HT1080 (cell line): ENCODE measurements at places on chromosomes 1 and 21. TPM values are rescaled to one million over a fixed set of nuclear protein-coding genes. Genes with fewer than 3 reads are reported as not detected.

- no peak for DNase-seq
Observed at GRCh38 chr21:32411350-32412161, 950 bp upstream of the EVA1C start.

The ANGPTL3 gene
- total RNA-seq = not detected in 2 replicates

DNA sequence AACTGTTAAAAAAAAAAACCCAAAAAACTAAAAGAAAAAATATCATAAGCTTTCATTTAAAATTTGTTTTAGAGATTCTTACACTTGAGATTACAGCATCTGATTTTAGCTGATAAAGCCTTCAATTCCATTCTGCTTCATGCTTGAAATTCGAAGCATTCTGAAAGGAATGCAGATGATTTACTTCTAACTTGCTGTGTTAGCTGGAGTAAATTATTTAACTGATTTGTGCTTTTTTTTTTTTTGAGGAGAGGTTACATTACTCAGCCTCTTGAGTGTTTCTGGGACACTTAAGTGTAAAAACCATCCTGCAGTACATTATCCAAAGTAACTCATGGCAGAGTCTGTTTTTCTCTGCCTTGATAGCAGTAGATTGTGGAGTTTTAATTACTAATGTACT, 4.5 kb upstream of the TRIM67 start:
- DNase-seq = no peak

The IGFN1 gene
- 0.14 and 0.17 TPM in 2 replicates for total RNA-seq

GRCh38 chr1:207079706-207080241, 8.9 kb upstream of the C4BPB start:
- DNase-seq = peak; percentile 13

DNA sequence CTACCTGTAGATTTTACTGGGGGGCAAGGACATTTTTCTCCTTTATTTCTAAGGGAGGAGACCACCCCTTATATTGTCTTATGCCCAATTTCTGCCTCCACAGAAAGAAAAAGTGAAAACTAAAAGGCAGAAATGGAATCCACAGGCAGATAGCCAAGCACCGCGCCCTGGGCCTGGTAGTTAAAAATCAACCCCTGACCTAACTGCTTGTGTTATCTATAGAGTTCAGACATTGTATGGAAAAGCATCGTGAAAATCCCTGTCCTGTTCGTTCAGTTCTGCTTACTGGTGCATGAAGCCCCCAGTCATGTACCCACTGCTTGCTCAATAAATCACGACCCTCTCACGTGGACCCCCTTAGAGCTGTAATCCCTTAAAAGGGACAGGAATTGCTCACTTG, 33.7 kb upstream of the IL6R start:
- DNase-seq = no peak

DNA sequence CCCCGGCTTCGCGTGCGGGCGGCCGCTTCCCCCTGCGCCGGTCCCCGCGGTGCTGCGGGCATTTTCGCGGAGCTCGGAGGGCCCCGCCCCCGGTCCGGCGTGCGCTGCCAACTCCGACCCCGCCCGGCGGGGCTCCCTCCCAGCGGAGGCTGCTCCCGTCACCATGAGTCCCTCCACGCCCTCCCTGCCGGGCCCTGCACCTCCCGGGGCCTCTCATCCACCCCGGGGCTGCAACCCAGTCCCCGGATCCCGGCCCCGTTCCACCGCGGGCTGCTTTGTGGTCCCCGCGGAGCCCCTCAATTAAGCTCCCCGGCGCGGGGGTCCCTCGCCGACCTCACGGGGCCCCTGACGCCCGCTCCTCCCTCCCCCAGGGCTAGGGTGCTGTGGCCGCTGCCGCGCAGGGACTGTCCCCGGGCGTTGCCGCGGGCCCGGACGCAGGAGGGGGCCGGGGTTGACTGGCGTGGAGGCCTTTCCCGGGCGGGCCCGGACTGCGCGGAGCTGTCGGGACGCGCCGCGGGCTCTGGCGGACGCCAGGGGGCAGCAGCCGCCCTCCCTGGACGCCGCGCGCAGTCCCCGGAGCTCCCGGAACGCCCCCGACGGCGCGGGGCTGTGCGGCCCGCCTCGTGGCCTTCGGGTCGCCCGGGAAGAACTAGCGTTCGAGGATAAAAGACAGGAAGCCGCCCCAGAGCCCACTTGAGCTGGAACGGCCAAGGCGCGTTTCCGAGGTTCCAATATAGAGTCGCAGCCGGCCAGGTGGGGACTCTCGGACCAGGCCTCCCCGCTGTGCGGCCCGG, 159.2 kb downstream of the RUNX1 start:
- peak; percentile 68 for DNase-seq

DNA sequence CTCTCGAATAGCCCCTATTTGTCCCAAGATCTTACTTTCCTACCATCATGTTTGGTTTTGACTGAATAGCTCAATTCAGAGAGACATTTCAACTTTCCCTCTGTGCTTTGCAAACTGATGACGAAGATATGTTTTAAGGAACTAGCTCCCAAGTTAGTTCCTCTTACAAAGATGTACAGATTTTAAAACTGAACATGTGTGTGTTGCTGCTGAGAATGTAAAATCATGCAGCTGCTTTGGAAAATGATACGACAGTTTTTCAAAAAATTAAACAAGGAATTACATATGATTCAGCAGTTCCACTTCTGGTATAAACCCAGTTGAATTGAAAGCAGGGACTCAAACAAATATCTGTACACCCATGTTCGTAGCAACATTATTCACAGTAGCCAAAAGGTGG, 33.6 kb downstream of the KIF26B start:
- no peak for DNase-seq

- peak; percentile 36 for DNase-seq
Observed at GRCh38 chr1:6317098-6317760, 56.3 kb upstream of the GPR153 start.

- DNase-seq = no peak
Observed at GRCh38 chr1:225762002-225762441, 15.6 kb upstream of the SRP9 start.

DNA sequence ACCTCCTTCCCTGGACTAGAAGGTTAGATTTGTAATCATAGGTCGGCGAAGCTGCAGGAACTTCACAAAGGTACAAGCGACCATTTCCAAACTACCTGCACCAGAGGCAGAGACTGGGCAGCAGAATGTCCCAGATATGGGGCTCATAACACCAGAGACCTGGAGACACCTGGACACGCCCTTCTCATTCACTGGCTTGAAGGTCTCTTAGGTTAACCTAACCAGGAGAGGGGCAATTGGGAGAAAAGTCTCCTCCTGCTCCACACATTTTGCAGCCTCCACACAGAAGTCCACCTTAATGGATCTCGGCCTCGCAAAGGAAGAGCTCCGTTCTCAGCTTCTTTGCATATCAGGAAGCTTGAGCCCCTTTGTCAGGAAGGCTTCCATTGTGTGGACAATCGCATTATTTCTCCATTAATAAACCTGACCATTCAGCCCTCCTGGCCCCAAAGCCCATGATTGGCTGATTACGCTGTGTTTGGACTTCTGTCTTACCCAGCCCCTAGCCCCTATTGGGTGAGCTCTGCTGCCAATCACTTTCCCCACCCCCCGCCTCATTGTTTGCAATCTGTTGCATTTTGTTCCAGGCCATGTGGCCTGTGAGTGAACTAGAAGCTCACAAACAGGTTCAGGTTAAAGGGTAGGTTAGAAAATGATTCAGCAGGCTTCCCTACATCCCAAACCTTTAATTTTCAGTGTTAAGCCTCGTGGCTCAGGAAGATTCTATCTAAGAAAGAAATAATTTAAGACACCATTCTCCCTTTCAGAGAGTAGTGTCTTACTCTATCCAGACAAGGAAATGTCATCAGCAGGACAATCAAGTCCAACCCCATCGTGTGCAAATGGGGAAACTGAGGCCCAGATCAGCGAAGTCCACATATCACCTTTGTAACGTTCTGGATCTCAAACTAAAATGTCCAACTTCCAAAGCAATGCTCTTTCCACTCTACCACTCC, 2.8 kb downstream of the MYCL start:
- DNase-seq = no peak

The CENPL gene
- total RNA-seq = 24.8 and 28.0 TPM in 2 replicates

DNA sequence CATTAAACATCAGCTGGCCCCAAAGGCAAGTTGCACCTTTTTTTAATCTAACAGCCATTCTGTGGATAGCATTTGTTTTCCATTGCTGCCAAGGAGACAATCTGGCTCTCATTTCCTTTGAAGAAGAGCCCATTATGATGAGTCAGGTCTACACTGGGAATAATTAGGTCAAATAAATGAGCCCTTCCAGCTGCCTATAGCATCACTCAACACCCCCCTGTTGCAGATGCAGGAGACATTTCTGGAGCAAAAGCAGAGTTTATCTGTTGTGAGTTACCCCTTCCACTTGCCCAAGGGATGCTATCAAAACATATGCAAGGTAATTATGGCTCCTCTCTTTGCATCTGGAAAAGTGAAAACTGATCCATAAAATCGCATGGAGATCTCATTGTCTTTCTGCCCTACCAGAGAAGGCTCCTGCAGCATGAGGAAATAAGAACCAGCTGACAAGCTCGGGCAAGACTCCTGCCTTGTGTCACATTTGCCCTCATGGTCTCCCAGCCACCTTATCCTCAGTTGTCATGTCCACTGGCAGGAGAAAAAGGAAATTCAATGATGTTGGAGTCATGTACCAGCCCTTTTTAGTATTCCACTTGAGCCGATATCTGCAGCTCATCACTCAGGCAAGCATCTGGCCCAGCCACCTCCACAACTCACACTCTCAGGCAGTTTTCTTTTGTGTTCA, 135.9 kb downstream of the SLC30A10 start:
- peak; percentile 52 for DNase-seq

DNA sequence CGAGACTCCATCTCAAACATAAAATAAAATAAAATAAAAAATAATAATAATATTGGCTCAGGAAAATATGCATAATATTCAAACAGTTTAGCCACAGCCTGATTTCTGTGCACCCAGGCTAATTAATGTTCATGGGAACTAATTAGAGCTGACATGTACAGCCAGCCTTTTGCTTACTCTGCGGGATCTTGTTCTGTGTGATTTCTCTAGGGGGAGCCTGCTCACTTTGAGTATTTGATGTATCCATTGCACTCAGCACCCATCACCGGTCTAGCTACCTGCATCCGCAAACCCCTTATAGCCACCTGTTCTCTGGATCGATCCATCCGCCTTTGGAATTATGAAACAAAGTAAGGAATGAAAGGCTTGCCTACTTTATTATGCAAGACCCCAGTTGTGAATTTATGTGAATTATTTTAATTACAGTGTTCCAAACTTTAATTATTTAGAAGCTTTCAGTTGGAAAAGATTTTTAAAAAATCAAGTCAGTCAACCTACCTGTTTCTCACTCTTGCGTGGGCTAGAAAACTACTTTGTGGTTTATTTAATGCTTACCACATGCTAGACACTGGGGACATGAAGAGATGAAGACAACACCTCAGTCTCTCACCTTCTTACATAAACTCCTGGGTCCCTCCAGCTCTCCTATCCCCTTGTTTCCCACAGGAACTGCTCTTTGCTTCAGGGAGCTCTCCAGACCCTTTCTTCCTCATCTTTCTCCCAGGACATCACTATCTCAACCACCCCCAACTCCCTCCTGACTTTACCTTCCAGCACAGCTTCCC, 25.4 kb downstream of the CFAP57 start:
- DNase-seq = no peak

DNA sequence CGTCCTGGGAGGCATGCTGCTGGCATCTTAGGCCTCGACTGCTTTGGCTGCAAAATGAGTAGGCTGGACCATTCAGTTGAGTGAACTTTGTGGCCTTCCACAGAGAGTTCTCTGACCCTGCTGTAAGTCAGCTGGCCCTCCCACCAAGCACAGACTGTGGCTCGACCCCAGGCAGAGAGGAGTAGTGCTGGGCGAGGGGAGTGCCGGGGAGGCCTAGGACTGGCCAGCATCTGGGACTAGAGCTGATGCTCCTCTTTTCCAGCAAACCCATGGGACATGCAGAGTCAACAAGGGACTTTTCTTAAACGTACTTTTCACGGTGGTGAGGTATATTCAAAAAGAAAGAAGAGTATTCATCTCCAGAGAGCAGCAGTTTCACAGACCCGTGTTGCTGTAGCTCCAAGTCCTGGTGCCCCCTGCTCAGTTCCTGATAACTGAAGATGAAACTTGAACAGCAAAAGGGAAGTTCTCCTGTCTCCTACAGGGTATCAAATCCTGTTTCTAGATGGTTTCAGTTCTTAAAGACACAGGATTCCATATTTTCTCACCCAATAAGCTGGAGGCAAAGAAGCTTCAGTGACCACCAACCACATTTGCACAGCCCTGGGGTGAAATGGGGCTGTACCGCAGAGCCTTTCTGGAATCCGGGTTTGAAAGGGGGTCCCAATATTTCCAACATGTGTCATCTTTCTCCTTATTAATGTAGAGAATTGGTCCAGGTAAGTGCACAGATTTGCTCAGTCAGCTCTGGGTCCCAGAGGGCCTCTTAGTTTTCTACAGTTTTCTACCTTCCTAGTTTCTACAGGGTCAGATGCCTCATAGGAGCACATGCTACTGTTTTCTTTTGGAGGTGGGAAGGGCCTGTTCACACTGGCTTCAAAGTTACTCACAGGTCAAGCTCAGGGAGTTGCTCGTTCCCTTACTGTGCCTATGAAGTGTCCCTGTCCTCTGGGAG, 20.9 kb downstream of the BATF3 start:
- DNase-seq = no peak

GRCh38 chr1:54276617-54277450, 76.9 kb downstream of the MRPL37 start:
- DNase-seq = no peak

The NBPF4 gene
- not detected in 2 replicates for total RNA-seq

The CYP4A11 gene
- not detected in 2 replicates for total RNA-seq

The DYRK3 gene
- total RNA-seq = 40.4 and 43.0 TPM in 2 replicates

DNA sequence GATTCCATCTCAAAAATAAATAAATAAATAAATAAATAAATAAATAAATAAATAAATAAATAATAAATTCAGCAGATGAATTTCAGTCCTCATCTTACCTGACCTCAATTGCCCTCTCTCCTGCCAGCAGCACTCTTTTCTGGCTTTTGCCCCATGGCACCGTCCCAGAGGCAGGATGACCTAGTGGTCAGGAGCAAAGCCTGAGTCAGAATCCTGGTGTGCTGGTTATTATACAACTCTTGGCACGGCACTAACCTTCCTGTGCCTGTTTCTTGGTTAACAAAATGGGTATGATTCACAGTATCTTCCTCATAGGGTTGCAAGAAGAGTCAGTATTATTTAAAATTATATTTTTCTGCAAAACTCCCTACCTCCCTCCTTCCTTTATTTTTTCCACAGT, 43.0 kb downstream of the NKAIN1 start:
- peak; percentile 56 for DNase-seq

DNA sequence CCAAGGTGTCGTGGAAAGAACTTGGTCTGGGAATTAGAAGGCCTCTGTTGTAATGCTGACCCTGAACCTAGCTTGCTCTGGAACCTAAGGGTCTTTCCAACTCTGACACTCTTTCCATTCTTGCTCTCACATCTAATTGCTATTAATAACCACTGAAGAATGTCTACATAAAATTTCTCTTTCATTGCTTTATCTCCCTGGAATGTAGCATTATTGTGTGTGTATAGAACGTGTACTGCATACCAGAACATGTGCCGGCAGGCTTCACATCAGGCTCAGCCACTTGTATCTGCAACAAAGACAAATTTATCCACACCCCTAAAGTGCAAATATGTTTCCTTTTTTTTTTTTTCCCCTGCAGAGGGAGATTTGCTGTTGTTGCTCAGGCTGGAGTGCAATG, 13.9 kb upstream of the LAX1 start:
- DNase-seq = no peak

GRCh38 chr1:21077085-21077484, 99.6 kb downstream of the EIF4G3 start:
- peak; percentile 88 for DNase-seq

GRCh38 chr1:170768929-170769328, 105.0 kb downstream of the PRRX1 start:
- DNase-seq = no peak

The STUM gene
- total RNA-seq = not detected in 2 replicates

The NTMT2 gene
- not detected in 2 replicates for total RNA-seq

The ANKRD45 gene
- total RNA-seq = 0.05 TPM in 1 of 2 replicates, not detected in the other

The DYNLT4 gene
- total RNA-seq = not detected in 2 replicates

- peak; percentile 69 for DNase-seq
Observed at GRCh38 chr1:156104065-156104810, 10.3 kb upstream of the LMNA start.

The NPR1 gene
- 0.02 and 0.03 TPM in 2 replicates for total RNA-seq
